ENCODE measurements at places on chromosomes 2 and 18. TPM values are rescaled to one million over a fixed set of nuclear protein-coding genes. Genes with fewer than 3 reads are reported as not detected.

GRCh38 chr18:46650681-46651080 is 6.3 kb downstream of the LOXHD1 start:
- no peak for DNase-seq

CHST9 gene
- 2.9 TPM for polyA plus RNA-seq

- DNase-seq: no peak
Measured at GRCh38 chr2:175037941-175038340, 32.8 kb upstream of the CHN1 start.

WNT6 gene
- polyA plus RNA-seq: 0.36 TPM

DUSP2 gene
- polyA plus RNA-seq: 3.1 TPM

C2orf78 gene
- not detected for polyA plus RNA-seq

All from renal pelvis (tissue), 12 donors.